HuH-7 (cell line): ENCODE measurements at places on chromosomes 2 and 18.

GRCh38 chr2:239112127-239112774, 264.4 kb downstream of the TWIST2 start:
- DNase-seq: no peak

GRCh38 chr2:12343141-12343540, 373.6 kb upstream of the TRIB2 start:
- DNase-seq: no peak

DNA sequence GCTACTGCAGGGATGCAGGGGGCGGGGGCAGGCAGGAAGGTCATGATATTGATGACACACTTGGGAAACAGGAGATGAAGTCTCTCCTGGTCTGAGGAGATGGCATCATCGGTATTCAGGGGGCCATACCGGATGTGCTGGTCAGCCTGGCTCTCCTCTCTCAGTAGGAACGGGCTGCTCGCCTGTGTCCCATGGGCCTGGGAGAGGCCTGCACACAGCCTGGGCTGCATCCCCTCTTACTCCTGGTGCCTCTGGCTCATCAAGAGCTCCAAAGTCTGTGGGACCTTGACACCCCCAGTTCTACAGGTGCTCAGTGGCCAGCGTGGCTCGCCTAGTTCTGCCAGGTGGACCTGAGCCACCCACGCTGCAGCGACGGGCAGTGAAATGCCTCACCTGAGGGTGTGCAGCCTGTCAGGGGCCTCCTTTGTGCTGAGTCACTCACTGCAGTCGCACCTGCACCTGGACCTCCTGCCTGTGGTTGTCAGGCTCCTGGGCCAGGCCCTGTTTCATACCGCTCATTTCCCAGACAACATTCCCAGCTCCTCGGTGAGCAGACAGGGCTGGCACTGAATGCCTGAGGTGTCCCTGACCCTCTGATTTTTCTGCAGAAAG, 18.6 kb upstream of the CNDP1 start:
- no peak for DNase-seq

DNA sequence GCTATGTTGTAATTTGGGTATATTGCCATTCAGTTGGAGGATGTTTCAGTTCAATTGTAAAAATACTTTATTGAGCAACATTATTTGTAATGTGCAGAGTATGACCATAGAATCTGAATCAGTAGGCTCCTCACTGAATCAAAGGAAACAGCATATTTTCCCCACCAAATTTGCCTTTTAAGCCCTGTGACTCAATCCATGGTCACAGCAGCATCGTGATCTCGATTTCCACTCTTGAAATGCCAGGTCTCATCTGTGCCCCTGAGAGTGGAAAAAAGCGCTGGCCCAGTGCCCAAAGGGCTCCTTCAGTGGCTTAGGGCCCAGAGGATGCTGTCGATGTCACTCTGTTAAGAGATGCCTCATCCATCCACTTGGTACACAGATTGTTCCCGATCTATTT, 57.5 kb downstream of the FHOD3 start:
- no peak for DNase-seq

DNA sequence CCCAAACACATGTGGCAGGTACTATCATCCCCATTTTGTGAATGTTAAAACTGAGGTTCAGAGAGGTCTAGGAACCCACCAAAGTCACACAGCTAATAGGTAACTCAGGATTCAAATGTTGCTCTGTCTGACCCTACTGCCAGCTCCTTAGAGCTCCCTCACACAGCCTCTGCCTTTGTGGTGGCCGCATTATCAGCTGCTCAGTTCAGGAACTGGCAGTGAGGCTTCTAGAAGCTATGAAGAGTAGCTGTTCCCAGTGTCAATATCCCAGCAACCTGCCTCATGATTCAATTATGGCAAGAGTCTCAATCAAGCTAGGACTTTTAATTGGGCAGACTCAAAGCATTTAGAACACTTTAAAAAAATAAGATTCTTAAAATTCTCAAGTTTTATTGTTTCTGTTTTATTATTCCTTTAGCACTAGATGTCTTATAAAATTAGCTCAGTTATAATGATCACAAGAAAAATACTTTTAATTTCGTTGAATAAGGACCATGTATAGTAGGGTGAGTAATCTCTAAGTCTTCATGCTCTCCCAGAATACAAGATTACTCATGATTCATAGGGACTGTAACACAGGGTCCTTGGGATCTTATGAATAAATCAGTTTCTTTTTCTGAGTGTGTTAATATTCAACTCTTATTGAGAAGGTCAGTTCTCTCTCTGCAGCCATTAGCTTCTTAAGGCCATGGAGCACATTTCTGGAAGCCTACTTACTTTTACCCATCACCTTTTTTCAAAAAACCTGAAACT, 342.7 kb downstream of the RND3 start:
- no peak for DNase-seq

DNA sequence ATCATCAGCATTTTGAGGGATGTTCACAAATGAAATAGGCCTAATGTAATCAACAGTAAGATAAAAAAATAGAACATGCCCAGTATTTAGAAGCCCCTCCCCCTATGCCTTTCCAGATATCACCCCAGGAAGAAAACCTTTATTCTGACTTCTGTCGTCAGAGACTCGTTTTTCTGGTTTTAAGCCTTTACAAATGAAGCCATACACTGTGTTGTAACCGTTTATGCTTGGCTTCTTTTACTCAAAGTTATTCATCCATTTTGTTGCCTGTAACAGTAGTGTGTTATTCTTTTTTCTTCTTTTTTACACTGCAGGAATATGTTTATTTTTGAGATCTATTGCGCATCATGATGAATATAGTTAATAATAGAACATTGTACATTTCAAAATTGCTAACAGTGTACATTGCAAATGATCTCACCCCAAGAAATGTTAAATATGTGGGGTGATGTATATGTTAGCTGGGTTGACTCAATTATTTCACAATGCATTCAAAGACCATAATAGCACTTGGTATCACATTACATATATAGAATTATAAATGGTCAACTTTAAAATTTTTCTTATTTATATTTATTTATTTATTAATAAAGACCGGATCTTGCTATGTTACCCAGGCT, 28.1 kb upstream of the PNPT1 start:
- DNase-seq: no peak

DNA sequence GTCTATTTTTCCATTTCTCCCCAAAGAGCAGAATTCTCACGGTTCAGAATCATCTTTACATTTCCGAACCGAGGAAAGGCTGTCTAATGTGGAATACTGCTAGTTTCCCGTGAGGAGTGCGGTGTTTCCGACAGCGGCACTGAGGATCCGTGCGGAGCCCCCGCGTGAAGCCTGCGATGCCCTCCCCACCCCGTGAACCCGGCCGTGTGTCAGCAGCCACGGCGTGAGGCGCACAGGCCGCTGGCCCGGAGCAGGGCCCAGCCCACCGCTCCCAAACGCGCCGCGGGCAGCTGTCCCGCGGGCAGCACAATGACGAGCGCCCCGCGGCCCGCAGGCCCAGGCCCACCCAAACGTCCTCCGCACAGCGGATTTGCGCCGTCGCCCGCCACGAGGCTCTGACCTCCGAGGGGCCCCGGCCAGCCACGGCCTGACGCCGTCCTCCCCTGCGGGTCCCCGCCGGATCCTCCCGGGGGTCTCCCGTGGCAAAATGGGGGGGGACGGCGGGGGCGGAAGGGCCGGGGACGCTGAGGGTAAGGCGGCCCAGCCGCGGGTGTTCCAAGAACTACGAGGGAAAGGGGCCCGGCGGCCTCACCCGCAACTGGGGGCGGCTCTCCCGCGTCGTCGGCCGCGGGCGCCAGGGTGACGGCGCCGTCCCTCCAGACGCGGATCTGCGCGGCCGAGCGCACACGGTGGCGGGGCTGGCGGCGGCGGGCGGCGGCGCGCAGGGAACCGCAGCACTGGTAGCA, 796 bp downstream of the SPIRE1 start:
- peak; percentile 62 for DNase-seq

DNA sequence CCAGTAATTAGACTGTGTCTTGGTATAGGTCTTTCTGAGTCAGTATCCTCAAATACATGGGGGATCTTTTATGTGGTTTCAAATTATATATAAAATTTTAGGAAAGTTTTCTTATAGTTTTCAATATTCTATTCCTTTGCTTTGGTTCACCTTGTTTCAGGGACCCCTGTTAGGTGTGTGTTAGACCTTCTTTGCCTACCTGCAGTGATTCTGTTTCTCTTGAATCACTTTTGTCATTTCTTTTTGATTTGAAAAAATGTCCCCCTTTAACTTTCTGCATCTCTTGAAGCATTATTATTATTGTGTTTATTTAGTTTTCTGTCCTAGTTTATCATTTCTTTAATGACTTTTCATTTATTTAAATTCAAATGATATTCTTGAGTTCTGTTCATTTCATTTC, 98.7 kb downstream of the FHOD3 start:
- no peak for DNase-seq

- DNase-seq: no peak
Measured at GRCh38 chr2:28780496-28780895, 28.9 kb downstream of the PPP1CB start.

DNA sequence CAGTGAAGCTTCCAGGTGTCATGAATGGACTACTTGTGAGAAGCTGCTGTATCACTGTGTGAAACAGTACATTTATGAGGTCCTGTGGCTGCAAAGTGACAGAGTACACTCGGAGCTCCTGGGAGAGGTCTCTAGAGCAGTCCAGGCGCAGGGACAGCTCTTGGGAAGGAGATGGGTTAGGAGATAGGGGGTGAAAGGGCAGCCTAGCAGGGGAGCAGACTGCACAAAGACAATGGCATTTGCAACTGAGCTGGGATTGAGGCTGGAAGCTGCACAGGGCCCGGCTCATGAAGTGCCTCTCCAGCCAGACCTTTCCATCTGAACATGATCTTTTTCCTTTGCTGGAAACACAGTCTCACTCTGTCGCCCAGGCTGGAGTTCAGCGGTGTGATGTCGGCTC, 83.6 kb downstream of the RHOB start:
- DNase-seq: no peak
